Activated naive CD8-positive, alpha-beta T cell treated with anti-CD3 and anti-CD28 coated beads, Interleukin-2, amount 50 U/mL, for 16 hours (primary cell): ENCODE measurements at places on chromosomes 7 and 10.

GRCh38 chr7:43648473-43649406 is 65.8 kb downstream of the STK17A start:
- no peak for DNase-seq

GRCh38 chr7:85039196-85039923 is 147.5 kb downstream of the SEMA3D start:
- no peak for DNase-seq

- no peak for DNase-seq
Measured at GRCh38 chr10:102509387-102509786, 5.6 kb downstream of the SUFU start.

GRCh38 chr7:39430441-39430840 is 135.8 kb upstream of the YAE1 start:
- DNase-seq: no peak

- no peak for DNase-seq
Measured at GRCh38 chr7:83936056-83936708, 258.4 kb downstream of the SEMA3A start.

GRCh38 chr10:62025901-62026879 is 124.7 kb downstream of the ARID5B start:
- DNase-seq: no peak

DNA sequence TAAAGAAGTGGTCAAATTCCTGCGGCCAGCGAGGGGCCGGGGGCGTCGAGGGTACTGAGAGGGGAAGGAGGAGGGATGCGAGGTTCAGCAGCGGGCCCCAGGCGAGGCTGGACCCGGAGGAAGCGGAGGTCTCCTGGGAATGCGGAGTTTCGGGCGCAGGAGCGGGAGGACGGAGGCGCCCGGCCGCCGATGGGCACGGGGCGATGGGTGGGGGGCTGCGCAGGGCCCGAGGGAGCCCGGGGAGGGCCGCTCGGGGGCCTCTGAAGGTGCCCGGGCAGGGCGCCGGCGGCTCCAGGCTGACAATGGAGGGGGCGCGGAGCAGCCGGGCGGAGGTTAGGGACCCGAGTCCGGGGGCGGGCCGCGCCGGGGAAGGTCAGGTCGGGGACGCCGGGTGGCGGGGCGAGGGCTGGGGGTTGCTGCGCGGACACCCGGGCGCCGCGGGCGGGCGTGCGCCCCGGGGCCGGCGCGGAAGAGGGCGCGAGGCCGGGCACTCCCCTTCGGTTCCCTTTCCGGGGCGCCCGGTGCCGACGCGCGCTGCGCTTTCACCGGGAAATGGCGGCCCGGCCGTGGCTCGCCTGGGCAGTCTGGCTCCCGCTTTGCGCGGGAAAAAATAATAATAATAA is 683 bp downstream of the MACROH2A2 start:
- no peak for DNase-seq

GRCh38 chr10:87642486-87642885 is 17.2 kb upstream of the PAPSS2 start:
- DNase-seq: no peak

GRCh38 chr7:33743594-33743993 is 161.7 kb upstream of the BMPER start:
- no peak for DNase-seq

DNA sequence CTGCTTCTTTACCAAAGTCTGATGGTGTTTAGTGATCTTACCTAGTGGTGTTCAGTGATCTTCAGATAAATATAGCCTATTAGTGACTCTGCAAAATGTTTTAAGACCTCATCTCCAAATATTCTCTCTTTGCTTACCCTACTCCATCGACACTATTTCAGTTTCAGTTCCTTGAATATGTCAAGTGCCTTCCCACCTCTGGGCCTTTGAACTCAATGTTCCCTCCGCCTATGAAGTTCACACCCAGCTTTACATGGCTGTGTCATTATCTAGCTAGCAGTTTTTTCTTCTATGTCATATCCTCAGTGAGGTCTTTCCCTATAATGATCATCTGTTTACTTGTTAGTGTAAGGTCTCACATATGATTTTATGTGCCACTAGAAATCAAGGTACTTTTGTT is 322.6 kb downstream of the DGKB start:
- no peak for DNase-seq

GRCh38 chr10:30863516-30864210 is 168.0 kb downstream of the ZNF438 start:
- DNase-seq: no peak

- no peak for DNase-seq
Measured at GRCh38 chr7:131502810-131503508, 53.5 kb downstream of the PODXL start.

- DNase-seq: no peak
Measured at GRCh38 chr10:29470355-29470705, 164.4 kb downstream of the SVIL start.

- no peak for DNase-seq
Measured at GRCh38 chr10:52755297-52756062, 17.1 kb downstream of the MBL2 start.

- no peak for DNase-seq
Measured at GRCh38 chr7:94111009-94111408, 106.9 kb upstream of the BET1 start.

GRCh38 chr7:44073664-44074348 is 8.4 kb upstream of the PGAM2 start:
- peak; percentile 12 for DNase-seq

- DNase-seq: no peak
Measured at GRCh38 chr10:132648072-132648850, 110.7 kb downstream of the INPP5A start.

GRCh38 chr10:121692626-121693025 is 94.4 kb upstream of the FGFR2 start:
- no peak for DNase-seq

DNA sequence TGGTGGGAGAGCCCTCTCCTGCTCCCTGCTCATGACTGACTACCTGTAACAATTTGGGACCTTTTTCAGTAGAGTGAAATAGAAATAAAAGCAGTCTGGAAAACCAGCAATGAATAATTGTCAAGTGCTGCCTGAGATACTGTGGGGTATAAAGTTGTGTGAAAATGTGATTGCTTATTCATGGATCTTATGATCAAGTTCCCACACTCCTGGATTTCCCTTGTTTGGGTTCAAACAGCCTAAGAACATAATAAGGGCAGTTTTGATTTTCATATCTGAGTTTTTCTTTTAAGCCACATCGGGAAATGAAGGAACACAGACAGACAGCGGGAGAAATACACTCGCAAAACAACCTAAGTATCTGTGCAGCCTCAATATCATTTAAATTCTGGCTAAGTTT is 52.9 kb downstream of the CALD1 start:
- DNase-seq: no peak

DNA sequence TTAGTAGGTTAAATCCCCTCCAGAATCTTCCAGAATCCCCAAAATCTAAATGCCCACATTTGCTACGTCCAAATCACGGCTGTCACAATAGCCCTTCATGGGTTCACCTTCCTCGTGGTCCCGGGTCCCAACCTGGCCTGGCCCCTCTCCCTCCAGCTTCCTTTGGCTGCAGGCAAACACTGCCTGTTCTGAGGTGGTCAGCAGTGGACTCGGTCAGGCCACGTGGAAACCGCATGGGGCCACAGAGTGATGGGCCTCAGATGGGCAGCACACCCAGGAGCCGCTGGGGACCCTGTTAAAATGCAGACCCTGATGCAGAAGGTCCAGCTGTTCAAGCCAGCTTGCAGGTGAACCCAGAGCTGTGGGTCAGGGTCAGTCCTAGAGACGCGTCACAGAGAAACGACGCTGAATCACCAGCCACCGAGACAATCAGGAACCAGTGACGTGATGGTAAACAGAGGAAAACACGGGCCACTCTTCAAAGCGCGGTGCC is 588.6 kb downstream of the DNAJB6 start:
- DNase-seq: no peak

- DNase-seq: no peak
Measured at GRCh38 chr10:132222726-132223125, 36.0 kb downstream of the DPYSL4 start.

DNA sequence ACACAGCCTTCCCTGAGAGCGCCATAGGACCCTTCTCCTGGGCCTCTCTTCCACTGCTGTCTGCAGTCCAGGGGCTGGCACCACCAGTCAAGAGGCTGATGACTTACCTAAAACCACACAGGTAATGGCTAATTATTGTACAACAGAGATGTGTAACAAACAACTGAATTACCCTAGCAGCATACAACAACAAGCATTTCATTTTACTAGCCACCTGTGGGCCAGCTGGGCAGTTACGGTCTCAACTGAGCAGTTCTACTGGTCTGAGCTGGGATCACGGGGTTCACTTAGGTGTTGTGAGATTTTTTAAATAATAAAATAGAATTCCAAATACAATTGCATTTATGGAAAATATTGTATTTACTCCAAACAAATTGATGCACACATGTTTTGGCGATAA is 431.9 kb downstream of the TNS3 start:
- DNase-seq: no peak

DNA sequence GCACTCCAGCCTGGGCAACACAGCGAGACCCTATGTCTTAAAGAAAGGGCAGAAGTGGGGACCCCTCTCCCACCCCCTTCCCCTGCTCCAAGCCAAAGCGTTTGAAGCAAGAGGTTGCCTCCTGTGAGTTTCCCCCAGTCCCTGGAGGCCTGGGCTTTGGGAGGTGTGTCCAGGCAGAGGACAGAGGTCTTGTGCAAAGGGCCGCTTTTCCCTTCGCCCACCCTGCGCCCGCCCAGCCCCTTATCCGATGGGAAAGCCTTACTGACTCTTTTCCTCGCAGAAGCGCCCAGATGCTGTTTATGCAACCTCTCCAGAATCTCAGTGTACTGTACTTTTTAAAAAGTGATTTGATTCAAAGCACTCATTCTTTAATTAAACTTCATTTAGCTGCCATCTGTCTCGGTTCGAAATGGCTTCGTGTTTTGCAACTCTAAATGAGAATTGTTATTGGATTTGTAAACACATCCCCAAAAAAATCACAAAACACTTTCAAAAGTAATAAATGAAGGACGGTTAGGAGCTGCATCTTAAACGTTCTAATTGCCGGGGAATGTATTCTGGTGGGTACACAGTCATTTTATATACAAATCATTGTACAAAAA is 50.5 kb upstream of the GTF2I start:
- no peak for DNase-seq

- DNase-seq: no peak
Measured at GRCh38 chr7:157033483-157034473, 23.3 kb upstream of the MNX1 start.

- DNase-seq: no peak
Measured at GRCh38 chr10:15791816-15792524, 68.3 kb downstream of the MINDY3 start.

DNA sequence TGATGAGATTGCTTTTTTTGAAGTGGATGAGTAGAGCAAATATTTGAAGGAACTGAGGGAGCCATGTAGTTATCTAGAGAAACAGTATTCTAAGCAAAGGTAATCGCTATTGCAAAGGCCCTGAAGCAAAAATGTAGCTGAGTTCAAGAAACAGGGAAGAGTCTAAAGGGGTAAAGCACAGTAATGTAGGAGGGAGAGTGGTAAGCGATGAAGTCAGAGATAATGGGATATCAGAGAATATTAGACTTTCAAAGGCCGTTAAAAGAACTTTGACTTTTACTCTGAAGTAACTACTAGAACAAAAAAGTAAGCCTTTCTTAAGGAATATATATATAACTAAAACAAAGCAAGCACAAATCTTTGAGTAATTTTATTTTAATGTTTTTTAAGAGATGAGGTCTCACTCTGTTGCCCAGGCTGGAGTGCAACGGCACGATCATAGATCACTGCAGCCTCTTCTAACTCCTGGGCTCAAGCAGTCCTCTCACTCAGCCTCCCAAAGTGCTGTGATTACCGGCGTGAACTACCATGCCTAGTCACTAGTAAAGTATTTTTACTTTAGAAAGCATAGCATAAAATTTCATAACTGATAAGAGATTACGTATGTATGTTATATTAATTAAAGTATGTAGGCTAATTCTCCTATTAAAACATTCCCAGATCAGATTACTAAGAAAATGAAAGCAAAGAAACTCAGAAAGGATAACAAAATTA is 61.7 kb upstream of the OIT3 start:
- no peak for DNase-seq

DNA sequence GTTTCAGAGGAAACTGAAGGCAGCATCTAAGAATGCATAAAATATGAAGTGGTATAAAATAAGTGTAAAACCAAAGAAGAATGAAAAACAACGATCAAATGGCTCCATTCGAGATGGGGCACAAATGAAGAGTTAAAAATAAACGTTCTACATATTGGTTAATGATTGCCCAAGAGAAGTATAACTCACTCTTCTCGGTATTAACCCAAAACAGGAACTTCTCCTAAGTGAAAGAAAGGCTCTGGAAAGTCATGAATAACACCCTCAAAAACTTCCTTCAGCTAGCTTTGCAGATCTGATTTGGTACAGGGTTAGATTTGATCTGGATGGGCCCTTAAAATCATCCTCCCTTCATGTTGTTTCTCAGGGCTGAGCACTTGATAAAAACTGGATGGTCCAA is 94.3 kb upstream of the ADO start:
- DNase-seq: no peak

- DNase-seq: no peak
Measured at GRCh38 chr10:50369931-50370330, 118.6 kb upstream of the ASAH2 start.

DNA sequence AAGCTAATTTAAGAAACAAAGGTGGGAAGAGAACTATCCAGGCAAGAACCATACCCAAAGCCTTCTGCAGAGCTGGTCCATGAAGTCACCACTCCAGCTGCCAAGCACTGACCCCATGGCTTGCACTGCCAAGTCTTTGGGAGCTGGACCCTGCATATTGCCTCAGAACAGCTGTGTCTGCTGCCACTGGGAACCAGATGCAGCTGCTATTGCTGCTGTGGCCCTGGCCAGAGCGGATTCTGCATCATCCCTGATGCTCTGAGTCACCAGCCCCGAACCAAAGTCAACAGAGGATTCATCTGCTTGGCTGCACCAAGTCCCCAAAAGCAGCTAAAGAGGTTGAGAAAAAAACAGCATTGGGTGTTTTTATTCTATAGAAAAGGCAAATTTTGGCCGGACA is 39.2 kb upstream of the GSAP start:
- DNase-seq: no peak

GRCh38 chr7:80881351-80881900 is 37.4 kb downstream of the SEMA3C start:
- no peak for DNase-seq

DNA sequence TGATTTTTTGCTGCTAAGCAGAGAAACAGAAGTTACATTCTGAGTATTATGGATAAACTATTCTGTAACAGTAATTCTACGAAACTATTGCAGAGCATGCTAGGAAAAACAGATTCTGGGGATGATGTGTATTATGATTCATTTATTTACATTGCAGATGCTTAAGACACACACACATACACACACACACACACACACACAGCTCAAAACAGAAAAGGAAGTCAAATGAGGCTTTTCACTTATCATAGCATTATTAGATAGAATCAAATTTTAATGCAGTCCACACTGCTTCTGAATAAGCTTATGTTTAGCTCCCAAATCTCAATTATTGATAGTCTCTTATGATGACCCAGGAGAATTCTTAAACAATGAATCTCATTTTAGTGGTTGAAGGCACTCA is 307.2 kb downstream of the HGF start:
- DNase-seq: no peak

DNA sequence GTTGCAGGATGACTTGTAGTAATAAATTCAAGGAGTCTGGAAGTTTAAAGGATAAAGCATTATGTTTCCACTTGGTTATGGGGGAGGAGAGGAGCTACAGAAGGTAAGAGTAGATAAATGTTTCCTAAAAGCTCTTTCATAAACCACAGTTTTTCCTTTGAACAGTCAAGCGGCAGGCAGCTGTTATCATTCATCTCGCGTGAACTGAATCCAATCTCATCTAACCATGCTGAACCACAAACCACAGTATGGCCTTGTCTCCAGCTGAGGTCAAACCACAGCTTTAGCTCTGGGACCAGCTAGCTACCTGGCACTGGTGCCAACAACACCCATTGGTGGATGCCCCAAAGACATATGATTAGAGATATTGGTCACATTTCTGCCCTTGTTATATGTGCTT is 63.3 kb downstream of the NOC3L start:
- no peak for DNase-seq
